ENCODE measurements at places on chromosomes 1 and 21. TPM values are rescaled to one million over a fixed set of nuclear protein-coding genes. Genes with fewer than 3 reads are reported as not detected.

GPA33 gene
- 0.12 TPM for total RNA-seq

UBL4B gene
- not detected for total RNA-seq

GABRD gene
- total RNA-seq = 3.4 TPM

ASPM gene
- total RNA-seq = 12.7 TPM

OPRD1 gene
- 0.23 TPM for total RNA-seq

HSD11B1 gene
- 0.12 TPM for total RNA-seq

CAMK1G gene
- 2.7 TPM for total RNA-seq

IRF6 gene
- total RNA-seq = 16.0 TPM

ERG gene
- 14.6 TPM for total RNA-seq

LCE2A gene
- total RNA-seq = not detected

C1orf141 gene
- total RNA-seq = not detected
